ENCODE measurements at places on chromosomes 2 and 18.

- no peak for DNase-seq
Observed at GRCh38 chr2:233211548-233211895, 40.0 kb upstream of the ATG16L1 start.

GRCh38 chr2:232973011-232973735 is 39.9 kb downstream of the NGEF start:
- DNase-seq: no peak

DNA sequence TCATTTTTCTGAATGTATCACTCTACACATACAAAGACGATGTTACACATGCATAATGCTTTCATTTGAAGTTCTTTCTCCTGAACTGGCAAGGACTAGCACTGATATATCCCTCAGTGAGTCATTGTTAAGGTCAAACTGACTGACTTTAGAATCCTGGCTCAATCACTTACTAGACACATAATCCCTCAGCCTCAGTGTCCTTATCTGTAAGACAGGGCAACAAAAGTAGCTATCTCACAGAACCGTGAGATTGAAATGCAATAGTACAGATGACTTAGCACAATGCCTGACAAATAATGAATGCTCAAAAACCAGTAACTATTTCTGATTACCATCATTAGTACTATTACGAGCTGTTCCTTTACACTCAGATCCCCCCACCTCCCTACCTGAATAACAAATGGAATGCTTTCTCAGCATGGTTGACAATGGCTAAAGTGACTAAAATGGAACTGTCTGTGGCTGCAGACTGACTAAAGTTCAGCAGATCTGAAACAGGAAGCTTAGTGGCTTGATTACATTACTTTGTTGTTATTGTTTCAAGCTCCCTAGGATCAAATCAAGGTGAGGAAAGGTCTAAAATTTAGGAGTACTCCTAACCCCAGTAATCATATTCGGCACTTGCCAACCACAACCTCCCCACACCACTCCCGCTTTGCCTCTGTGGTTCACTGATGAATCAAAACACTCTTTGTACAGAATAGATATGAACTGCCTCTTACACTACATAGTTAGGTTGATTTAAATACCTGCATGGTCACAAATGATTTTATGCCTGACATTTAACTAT is 35.8 kb upstream of the CACNB4 start:
- no peak for DNase-seq

GRCh38 chr18:35466334-35466733 is 31.4 kb downstream of the INO80C start:
- DNase-seq: no peak

DNA sequence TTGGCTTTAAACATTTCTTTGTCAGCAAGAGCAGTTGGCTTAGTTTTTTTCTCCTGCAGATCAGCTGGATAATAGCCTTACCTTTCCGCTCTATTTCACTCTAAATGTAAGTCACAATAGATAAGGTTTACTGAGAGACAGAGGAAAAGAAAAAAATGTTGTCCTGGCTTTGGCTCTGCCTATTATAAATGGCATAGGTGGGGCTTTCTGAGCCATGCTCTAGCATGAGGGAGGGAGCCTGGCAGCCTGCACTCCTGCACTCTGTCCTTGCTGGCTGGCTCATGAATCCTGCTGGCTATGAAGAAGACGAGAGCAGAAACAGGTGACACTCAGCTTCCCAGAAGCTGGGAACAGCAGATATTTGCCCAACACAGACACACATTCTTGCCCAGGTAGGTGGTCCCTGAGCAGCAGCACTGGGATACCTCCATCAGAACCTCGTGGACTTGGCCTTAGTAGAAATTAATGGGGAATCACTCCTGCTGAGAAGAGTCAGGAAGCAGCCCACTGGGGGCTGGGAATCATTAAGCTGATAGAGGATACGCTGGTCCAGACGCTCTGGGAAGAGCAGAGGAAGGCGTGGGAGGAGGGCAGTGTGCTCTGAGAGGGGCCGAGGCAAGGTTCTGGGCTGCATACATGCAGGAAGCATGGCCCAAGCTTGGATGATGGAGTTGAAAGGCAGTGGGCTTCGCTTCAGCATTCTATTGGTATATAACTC is 514.4 kb upstream of the HS6ST1 start:
- DNase-seq: no peak

- no peak for DNase-seq
Observed at GRCh38 chr2:198101688-198102087, 297.3 kb downstream of the PLCL1 start.

GRCh38 chr2:234414596-234414995 is 82.3 kb downstream of the ARL4C start:
- no peak for DNase-seq

GRCh38 chr2:15952451-15953146 is 12.2 kb downstream of the MYCN start:
- DNase-seq: no peak

DNA sequence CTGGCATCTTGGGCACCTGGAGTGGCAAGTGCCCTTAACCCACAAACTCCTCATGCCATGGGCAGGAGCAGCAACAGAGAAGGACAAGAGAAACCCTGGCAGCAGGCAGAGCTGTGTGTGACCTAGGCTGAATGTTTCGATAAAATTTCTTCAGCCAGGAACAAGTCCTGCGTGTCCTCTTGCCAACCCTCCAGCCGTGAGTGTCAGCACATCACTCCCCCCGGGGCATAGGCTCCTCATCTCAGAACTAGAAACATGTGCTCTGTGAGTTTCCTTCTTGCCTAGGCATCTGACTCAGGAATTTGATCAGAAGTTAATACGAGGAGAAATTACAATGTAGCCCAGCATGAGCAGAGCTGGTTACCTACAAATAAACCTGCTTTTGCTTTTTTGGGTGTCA is 2.2 kb downstream of the ABCG8 start:
- DNase-seq: no peak

GRCh38 chr18:25223211-25223610 is 128.8 kb downstream of the ZNF521 start:
- no peak for DNase-seq

GRCh38 chr2:29487967-29488555 is 372.8 kb downstream of the CLIP4 start:
- no peak for DNase-seq

- DNase-seq: no peak
Observed at GRCh38 chr2:159186462-159186861, 100.0 kb downstream of the WDSUB1 start.

GRCh38 chr2:137172162-137172561 is 406.8 kb downstream of the THSD7B start:
- no peak for DNase-seq

GRCh38 chr2:38203446-38203810 is 127.5 kb upstream of the CYP1B1 start:
- no peak for DNase-seq

GRCh38 chr2:152762202-152762601 is 43.8 kb downstream of the ARL6IP6 start:
- no peak for DNase-seq

DNA sequence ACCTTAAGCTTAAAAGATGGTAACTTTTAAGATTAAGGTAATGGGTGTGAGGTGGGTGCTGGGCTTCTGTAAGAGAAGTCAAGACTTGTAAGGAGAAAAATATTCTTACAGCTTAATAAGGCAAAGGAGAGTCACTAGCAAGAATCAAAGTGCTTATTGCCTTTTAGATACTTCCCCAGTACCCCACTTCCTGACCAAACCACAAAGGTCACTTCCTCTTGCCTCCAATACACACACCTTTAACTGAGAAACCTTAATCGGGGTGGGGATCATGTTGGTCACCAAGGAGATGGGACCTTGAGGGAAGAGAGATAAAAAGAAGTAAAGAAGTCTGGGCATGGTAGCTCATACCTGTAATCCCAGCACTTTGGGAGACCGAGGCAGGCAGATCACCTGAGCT is 10.6 kb upstream of the ATG16L1 start:
- no peak for DNase-seq

GRCh38 chr2:14942987-14943386 is 310.5 kb downstream of the LRATD1 start:
- no peak for DNase-seq

DNA sequence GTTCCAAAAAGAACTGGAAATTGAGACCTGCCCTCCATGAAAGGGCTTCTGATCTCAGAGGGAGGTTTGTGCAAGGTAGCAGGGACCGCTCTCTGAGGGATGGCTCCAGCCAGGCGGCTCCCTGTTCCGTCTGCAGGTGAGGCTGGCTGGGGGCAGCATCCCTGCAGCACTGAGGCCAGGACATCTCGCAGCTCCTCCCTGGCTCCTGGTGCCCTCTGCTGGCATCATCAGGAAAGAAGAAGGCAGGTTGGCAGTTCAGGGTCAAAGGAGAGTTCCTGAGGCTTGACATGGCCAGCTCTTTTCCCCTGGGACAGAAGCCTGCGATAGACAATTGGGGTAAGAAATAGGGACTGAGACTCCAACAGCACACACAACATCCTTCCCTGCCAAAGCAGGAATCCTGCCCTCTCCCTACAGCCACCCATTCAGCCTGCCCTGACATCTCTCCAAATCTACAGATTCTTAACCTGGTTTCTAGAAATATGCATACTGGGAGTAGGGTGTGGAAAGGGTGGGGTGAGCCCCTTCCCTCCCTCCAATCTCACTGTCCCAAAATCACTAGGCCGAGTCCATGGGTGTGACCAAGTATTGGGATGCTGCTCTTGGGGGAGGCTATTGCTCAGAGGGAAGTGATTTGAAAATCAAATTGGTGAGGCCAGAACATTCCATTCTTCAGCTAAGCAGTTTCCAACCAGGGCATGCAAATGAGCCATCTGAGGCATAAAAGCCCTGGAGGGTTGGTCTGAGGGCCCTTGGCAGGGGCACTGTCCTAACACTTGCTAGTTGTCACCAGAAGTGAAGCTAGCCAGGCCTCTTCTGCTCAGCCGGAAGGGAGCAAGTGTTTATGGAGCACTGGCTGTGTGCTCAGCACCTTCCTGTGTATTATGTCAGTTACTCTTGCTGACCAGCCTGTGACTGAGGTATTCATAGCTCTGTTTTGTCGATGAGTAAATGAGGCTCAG is 185.4 kb downstream of the TFCP2L1 start:
- no peak for DNase-seq

DNA sequence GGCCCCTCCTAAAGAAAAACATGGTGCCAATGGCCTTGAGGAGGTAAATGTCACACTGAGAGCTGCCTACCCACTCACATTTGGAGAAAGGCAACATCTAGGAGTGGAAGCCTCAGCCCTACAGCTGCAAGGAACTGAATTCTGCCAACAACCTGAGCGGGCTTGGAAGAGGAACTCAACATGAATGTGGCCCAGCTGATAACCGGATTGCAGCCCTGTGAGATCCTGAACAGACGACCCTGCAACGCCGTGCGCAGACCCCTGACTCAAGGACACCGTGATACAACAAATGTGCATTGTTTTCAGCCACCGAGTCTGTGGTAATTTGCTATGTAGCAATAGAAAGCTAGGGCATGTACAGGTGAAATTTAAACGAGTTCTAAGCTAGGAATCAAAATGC is 99.4 kb downstream of the MYOM1 start:
- DNase-seq: no peak

DNA sequence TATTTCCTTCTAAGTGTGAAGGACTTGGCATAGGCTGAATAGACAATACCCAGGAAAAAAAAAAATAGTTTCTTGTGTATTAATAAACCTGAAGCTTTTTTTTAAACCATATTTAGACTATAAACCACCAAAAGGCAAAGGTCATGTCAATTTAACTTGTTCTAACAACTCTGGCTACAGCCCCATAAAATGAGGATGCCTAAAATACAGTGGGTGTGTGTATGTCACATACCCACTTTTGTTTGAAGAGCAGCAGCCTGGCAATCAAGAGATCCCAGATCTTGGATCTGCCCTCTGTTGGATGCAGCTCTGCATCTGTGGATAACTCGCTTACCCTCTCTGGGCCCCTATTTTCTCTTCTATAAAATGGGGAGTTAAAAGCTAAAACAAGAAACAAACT is 65.4 kb downstream of the SATB2 start:
- no peak for DNase-seq

DNA sequence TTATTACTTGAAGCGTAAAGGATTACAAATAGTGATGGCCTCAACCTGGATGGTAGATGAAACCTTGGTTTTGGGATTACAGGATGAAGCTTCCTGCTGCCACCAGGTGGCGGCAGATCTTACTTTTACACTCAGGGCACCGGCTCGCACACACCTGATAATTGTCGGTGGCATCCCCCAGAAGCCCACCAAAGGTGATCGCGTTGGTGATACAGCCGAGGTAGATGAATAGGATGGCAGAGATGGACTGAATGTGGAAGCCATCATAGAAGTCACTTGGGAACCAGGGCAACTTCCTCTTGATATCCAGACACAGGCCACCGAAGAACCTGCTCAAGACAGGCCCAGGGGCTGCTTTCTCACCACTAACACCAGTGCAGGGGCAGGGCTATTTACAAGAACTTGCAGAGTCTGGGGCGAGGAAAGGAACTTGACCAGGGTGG is 51.8 kb downstream of the MTHFD2 start:
- DNase-seq: peak; percentile 56

GRCh38 chr18:79955302-79956075 is 4.0 kb upstream of the SLC66A2 start:
- no peak for DNase-seq

DNA sequence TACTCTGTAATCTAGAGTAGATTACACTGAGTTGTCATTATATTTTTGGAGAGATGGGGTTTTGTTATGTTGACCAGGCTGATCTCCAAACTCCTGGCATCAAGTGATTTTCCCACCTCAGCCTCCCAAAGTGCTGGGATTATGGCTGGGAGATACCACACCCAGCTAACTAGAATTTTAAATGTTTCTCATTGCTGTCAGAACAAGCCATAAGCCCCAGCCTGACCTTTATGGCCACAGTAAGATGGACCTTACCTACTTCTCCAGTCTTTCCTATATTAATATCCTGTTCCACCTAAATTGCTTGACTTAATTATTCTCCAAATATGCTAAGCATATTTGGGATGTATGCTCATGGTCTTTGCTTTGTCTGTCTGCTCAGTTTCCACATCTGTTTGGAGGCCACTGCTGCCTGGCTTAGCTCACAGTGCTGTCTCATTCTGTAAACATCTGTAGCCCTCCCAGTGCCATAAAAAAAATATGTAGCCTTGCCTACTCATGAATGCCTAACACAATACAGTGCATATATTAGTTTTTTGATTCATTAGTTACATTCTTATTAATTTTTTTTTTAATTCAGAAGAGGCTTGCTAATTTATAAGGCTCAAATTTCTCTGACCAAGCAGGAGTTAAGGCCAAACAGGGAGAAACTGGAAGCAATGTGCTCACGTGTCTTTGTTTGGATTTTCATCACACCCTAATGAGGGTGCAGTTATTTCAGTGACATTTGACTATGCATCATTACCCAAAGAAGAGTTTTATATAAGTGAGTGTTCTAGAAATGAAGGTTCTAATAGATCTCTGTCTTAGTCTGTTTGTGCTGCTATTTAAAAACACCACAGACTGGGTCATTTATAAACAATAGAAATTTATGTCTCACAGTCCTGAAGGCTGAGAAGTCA is 45.3 kb upstream of the PSME4 start:
- no peak for DNase-seq

GRCh38 chr18:21330122-21330701 is 88.2 kb downstream of the GREB1L start:
- no peak for DNase-seq

GRCh38 chr18:27860701-27861107 is 316.2 kb downstream of the CDH2 start:
- no peak for DNase-seq

- DNase-seq: no peak
Observed at GRCh38 chr2:240469740-240470139, 34.3 kb downstream of the GPC1 start.
